ENCODE measurements at places on chromosomes 6 and 20.
A peak's percentile ranks its signal among the peaks of the same experiment; 100 is the strongest.

GRCh38 chr6:17497535-17498095 is 102.5 kb upstream of the FAM8A1 start:
- no peak for DNase-seq

GRCh38 chr6:123519189-123519505 is 117.6 kb downstream of the TRDN start:
- no peak for DNase-seq

DNA sequence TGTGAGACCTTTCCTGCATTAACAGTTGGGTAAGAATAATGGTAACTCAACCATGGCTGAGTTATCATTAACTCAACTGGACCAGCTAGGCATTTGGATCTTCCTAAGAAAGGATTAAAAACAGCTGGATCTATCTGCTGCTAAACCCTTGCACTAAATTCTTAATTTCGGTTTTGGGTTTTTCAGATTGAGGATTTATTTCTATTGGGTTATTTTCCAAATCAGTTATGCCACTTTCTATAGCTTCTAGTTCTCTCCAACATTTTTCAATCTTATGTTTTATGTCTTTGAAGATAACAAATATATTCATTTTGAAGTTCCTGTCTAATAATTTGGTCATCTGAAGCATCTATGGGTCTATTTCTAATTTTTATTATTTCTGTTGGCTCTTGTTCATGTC is 92.5 kb downstream of the KIF13A start:
- no peak for DNase-seq

- DNase-seq = no peak
Observed at GRCh38 chr6:137430954-137431353, 63.2 kb downstream of the OLIG3 start.

GRCh38 chr20:52291109-52291508 is 99.5 kb upstream of the ZFP64 start:
- DNase-seq = no peak

- DNase-seq = no peak
Observed at GRCh38 chr6:136403110-136403980, 113.7 kb upstream of the BCLAF1 start.

- DNase-seq = no peak
Observed at GRCh38 chr6:33885132-33886057, 81.6 kb upstream of the MLN start.

GRCh38 chr20:20407891-20408805 is 40.2 kb downstream of the INSM1 start:
- peak; percentile 9 for DNase-seq

DNA sequence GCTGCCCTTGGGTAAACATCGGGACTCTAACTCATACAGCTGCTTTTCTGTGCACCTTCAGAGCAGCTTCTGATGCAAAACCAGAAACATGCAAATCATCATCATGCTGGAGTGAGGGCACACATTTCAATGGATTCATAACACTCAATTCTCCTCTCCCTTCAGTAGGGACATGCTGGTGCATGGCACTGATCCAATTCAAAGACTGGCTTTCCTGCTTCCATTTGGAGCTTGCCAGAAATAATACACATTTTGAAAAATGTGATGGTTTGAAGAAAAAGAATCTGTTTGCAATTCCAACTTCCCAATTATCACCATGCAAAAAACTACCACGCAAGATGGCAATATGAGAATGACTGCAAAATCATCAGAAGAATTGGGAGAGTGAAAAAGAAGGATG is 65.2 kb upstream of the PDE10A start:
- no peak for DNase-seq

GRCh38 chr6:159375014-159375413 is 205.8 kb downstream of the FNDC1 start:
- no peak for DNase-seq

- DNase-seq = peak; percentile 55
Observed at GRCh38 chr20:46255440-46256104, 52.7 kb downstream of the CDH22 start.

GRCh38 chr6:130995783-130996447 is 67.1 kb downstream of the EPB41L2 start:
- DNase-seq = no peak

GRCh38 chr6:17780061-17780460 is 73.3 kb upstream of the NUP153 start:
- no peak for DNase-seq

DNA sequence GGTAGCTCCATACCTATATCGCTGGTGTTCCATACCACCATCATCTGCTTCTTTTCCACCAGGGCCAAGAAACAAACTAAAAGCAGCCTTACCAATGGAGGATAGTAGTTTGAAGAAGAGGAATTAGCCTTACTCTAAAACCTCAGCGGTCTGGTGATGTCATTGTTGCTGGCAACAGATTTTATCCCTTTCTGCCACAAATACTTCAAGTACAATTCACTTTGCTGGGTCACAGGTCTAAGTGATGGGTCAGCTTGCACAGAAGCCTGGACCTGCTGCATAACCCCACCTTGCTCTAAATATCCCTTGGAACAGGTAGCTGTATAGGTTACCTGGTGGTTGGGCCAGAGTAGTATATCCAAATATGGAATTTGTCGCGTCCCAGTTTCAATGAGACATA is 53.2 kb upstream of the THEMIS start:
- no peak for DNase-seq

DNA sequence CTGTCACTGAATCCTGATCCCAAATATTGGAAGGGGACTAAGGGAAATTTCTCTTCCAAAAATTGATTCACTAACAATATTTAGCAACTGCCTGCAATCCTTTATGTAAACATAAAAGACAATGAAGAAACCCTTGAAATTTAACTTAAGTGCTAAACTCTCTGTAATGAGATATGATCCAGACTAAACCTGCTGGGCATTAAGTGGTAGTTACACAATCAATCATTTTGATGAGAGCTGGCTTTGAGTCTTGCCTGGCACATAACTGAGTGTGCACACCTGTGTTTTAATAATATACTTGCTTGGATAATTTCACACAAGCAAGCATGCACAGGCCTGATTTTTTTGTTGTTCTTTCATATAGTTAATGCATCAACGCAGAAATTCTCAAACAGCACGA is 9.8 kb upstream of the ZFP64 start:
- DNase-seq = no peak

GRCh38 chr6:1468126-1468525 is 78.8 kb downstream of the FOXF2 start:
- no peak for DNase-seq

- DNase-seq = peak; percentile 40
Observed at GRCh38 chr6:32785781-32786533, 22.6 kb upstream of the HLA-DQB2 start.

DNA sequence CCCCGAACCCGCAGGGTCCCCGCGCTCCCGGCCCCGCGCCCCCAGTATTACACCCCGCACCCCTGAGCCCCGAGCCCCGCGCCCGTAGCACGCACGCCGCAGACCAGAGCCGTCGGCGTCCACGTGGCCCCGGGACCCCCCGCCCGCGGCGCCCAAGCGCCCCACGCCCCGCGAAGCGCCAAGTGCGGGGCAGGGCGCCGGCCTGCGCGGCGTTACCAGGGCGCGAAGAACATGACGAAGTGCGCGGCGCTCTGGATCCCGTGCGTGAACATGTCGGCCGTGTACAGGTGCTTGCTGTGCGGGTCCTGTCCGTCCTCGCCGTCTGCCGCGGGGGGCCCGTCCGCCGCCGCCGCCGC is 312 bp downstream of the TXNDC5 start:
- no peak for DNase-seq

GRCh38 chr20:50333812-50334211 is 143.2 kb downstream of the CEBPB start:
- no peak for DNase-seq

DNA sequence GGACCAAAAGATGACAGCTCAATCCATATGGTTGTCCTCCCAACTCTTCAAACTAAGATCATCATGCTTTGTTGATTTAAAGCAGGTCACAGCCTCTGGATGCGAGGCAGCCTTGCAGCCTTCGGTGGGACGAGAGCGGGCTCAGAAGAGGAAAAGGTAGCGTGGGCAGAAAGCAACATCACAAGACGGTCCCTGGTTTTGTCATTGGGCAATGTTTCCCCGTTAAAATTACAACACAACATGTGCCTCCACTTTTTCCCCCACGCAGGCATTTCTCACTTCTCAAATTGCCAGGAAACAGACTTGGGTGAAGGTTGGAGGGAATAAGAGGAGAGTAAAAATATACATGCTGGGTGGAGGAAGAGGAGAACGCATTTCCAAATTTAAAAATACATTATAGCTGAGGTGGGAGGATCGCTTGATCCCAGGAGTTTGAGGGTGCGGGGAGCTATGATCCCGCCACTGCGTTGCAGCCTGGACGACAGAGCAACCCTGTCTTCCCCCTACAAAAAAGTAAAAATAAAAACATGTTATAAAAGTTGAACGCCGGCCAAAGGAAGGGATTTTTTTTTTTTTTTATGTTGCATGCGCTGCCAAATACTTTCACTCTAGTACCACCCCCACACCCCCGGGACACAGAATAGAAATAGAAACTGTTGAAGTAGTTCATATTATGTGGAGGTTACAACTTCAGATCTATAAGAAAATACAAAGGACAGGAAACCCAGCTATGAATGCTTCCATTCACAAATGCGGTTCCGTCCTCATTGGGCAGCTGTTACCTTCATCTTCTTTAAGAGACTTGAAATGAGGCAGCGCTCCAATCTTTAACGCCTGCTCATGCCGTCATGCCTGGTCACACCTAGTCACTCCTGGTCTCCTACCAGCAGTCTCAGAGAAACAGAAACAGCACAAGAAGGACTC is 13.9 kb upstream of the NAA20 start:
- no peak for DNase-seq

- no peak for DNase-seq
Observed at GRCh38 chr6:167294241-167294640, 3.1 kb downstream of the UNC93A start.

DNA sequence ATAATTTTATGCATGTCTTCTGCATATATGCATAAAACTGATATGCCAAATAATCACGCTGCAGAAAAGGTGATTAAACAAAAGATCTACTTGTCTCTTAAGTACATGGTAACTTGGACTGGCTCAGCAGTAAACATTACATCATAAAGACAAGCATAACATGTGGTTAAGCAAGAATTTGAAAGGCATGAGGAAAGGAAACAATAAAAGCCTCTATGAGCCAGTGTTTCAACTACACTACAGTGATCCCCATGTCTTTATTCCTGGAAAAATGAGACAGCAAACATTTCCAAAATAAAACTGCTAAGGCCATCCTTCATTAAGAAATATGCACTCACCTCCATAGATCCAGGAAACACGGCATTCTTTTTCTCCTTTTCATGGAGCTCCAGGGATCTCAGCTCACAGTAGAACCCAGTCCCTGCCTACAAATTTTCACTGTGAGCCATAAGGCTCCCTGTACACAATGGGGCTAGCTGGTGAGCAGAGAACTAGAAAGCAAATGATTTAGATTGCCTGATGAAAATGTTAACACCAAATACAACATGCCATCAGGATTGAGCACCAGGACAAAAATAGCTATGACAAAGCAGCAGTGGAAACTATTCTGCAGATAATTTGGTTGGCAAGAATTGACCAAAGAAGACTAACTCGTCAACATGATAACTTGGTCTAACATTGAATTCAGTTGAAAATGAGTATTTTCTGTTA is 156.1 kb downstream of the COL21A1 start:
- no peak for DNase-seq

GRCh38 chr6:168462289-168462853 is 21.4 kb downstream of the SMOC2 start:
- no peak for DNase-seq

DNA sequence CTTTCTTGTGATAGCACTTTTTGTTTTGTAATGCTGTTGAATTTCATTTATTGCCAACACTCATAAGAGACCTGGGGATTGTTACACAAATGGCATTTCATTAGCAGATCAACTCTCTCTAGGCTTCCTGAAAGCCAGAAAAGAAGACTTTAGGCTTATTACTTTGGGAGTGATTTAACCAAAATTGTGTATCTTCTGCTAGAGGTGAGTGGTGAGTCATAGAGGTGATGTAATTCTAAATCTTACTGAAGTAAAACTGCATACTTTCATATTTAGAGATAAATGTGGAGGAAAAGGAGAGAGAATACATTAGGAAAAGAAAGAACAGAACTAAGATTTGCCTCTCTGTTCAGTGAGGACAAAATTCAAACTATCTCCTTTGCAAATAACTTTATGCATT is 304.7 kb upstream of the RGS17 start:
- no peak for DNase-seq

DNA sequence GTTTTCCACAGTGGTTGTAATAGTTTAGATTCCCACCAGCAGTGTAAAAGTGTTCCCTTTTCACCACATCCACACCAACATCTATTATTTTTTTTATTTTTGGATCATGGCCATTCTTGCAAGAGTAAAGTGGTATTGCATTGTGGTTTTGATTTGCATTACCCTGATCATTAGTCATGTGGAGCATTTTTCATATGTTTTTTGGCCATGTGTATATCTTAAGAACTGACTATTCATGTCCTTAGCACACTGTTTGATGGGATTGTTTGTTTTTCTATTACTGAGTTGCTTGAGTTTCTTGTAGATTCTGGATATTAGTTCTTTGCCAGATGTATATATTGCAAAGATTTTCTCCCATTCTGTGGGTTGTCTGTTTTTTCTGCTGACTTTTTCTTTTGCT is 820.1 kb downstream of the TENT5A start:
- DNase-seq = no peak

- no peak for DNase-seq
Observed at GRCh38 chr20:49671433-49671832, 42.2 kb downstream of the B4GALT5 start.
